Stimulated activated CD4-positive, alpha-beta T cell treated with anti-CD3 and anti-CD28 coated beads, Interleukin-1b, Interleukin-23, amount 100 ng/mL, for 4 hours (primary cell): ENCODE measurements at places on chromosomes 11 and 22.

DNA sequence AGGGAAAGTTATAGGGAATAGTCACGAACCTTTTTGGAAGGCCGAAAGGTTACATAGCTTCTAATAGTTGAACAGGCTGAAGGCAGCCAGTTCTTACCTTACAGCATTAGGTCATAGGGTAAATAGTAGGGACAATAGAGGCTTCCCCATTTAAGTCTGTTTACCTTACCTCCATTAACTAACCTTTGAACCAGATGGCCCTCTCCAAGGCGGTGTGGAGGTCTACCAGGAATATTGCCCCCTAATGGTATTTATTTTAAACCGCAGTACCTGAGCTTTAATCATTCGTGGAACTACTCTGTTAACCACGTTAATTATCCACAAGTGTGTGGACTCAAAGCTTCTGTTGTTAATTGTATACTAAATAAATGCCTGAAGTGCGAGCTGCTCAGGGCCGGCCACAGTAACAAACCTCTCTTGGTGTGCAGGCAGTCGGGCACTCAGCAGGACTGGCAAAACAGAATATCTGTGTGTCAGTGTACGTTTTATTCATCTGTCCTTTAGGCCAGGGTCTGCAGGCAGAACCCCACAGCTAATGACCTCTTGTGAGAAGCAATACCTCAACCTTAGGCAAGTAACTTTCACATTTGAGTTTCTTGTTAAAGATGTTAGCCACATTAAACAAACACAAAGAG is 81.7 kb downstream of the PRCP start:
- DNase-seq: no peak

DNA sequence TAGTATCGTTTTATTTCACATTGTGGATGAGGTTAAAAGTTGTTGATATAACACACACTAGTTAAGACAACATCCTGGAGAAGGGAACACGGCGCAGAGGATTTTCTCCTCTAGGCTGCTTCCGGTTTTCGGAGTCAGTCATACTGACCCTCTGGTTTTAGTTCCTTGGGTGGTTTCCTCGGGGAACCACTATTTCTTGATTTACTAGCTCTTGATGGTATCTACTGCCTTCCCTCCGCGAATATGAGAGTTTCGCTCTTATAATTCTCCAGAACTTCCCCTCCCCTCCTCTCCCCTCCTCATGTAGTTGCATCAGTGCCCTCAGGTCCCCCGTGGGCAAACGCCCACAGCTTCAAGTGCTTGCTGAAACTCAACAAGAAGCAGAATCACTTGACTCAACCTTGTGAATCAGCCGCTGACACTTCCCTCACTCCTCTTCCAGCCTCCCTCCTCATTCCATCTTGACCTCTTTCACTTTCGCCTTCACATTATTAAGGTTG is 15.9 kb upstream of the APOBEC3A start:
- DNase-seq: peak; percentile 55

DNA sequence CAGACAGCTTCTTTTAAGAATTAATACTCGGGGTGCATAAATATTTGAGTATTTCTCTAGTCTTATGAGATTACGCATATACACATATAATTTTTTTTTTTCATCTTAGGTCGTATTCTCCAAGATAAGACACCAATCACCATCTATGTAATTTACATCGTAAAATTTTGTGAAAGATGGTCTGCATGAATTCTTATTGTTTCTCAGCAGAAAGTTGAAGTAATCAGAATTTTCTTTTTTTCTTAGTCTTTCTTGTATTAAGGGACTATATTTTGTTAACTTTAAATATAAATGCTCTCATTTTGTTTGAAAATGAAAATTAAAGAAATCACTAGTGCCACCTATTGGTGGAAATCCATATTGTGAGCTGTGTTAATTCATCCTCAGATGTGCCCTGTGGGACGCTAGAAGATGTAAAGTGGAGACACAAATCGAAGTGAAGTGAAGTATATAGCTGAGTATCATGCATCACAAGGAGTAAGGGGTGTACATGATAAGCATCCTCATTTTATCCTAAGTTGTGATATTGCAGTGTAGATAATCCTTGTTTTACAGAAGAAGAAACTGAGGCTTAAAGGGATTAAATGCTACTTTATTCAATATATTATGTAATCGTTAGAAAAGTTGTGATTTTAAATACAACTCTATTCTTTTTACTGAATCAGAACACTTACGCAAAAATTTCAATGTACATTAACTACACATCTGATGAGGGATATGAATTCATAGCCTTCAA is 2084.3 kb downstream of the LRRC4C start:
- no peak for DNase-seq

DNA sequence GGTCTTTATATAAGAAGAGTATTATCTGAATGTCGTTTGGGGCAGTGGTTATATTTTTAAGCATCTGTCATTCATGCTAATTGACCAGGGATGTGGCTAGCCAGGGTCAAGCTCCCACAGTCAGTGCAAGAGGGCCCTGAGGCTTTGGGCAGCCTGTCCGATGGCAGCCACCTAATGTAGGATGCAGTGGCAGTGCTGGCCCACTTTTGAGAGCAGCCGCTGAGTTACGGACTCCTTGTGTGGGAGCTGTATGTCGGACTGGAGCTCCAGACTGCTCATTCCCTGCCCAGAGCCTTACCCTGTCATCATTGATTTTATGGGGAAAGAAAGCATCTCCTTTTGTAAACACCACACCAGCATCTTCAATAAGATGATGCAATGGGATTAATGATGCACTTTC is 99.5 kb downstream of the SYT9 start:
- DNase-seq: no peak

DNA sequence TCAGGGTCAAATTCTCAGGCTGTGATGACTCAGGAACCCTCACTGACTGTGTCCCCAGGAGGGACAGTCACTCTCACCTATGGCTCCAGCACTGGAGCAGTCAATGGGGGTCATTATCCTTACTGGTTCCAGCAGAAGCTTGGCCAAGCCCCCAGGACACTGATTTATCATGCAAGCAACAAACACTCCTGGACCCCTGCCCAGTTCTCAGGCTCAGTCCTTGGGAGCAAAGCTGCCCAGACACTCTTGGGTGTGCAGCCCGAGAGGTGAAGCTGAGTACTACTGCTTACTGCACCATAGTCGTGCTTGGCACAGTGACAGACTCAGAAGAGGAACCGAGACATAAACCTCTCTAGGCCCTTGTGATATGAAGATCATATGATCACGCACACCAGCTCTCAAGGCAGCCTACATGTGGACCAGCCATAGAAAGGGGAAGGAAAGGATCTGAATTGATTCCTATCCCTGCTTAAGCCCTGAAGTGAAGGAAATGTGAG is 58.2 kb downstream of the ZNF280B start:
- no peak for DNase-seq

GRCh38 chr22:19757985-19758895 is 2.3 kb upstream of the TBX1 start:
- DNase-seq: no peak

- peak; percentile 57 for DNase-seq
Observed at GRCh38 chr22:39994566-39995392, at the start of gene FAM83F. Gene FAM83F (plus strand): TSS chr22:39994954. CDS start chr22:39995043, 89 bp downstream.

- no peak for DNase-seq
Observed at GRCh38 chr11:29446132-29446531, 570.7 kb downstream of the KCNA4 start.

- no peak for DNase-seq
Observed at GRCh38 chr22:32177221-32177765, 18.2 kb upstream of the C22orf42 start.

GRCh38 chr22:39556970-39557841 is 13.3 kb upstream of the CACNA1I start:
- DNase-seq: peak; percentile 43

DNA sequence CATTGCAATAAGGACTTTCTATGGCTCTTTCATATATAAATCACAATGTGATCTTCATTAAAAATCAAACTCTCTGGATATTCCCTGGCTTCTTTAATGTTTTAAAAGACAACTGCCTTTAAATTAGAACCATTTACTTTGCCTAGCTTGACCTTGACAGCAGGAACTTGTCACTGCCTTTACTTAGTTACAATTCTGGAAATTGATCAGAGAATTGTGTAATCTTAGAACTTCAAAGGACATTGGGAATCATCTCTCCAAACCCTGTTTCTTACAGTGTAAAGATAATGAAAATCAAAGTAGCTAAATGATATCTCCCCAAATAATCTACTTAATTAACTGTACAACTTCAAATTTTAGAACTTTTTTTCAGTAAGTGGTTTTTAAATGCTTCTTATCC is 517.6 kb upstream of the CCDC179 start:
- DNase-seq: no peak

DNA sequence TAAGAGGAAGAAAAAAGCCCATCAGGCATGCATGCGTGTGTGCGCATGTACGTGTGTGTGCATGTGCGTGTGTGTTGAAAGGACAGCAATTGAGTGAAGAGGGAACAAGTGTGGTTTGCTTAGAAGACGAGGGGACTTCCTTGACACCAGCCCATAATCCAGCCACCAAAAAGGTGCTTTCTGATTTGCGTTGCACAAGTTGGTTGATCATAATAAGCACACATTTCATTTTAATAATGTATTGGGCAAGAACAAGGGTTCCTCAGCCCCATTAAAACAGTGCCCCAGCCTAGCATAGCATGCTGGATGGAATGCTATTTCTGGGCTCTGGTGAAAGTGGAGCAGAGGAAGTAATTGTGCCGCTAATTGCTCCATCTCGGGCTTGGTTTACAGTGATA is 493.2 kb downstream of the MIAT start:
- no peak for DNase-seq

DNA sequence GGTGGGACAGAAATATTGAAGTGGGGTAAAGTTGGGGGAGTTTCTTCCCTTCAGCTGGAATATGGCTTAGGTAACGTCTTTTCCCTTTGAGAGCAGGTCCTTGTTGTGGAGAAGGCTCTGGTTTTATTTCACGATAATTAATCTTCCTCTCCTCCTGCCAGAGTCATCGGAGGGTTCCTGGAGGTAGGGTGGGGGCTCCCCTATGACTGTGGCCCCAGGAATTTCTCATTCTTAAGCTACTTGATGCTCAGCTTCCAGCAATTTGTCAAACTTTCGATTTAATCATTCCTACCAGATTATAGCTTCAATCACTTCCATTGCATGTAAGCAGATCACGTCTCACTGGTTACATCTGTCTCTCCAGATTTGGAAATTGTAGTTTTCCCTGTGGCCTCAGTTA is 242.8 kb upstream of the PLET1 start:
- no peak for DNase-seq

GRCh38 chr11:129331871-129332274 is 43.8 kb upstream of the BARX2 start:
- peak; percentile 46 for DNase-seq

DNA sequence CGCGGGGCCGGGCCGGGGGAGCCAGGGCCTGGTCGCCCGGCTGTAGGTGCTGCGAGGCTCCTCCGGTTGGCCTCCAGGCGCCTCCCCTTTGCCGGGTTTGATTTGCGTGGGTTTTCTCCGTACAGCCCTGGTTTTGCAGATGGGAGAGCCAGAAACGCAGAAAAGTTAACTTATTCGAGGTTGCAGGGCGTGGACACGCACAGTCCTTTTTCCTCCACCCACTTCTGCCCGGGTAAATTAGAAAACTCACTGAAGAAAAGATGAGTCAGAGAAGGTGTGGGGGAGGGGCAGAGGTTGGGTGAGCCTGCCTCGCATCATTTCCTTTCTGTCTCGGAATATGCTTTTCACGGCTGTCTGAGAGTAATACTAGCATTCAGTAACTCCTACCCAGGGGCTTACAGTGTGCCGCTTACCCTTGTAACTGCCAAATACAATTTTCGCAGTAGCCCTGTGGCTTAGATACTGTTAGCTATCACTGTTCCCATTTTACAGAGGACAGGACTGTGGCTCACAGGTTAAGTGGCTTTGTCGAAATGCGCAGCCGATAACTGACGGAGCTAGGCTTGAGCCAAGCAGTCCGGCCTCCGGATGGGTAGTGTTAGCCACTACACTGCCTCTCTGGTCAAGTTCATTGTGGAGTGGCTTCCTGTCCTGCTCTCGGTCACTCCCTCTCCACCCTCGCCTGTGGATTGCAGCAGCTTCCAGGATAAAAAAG is 812 bp downstream of the FADD start:
- DNase-seq: peak; percentile 70

DNA sequence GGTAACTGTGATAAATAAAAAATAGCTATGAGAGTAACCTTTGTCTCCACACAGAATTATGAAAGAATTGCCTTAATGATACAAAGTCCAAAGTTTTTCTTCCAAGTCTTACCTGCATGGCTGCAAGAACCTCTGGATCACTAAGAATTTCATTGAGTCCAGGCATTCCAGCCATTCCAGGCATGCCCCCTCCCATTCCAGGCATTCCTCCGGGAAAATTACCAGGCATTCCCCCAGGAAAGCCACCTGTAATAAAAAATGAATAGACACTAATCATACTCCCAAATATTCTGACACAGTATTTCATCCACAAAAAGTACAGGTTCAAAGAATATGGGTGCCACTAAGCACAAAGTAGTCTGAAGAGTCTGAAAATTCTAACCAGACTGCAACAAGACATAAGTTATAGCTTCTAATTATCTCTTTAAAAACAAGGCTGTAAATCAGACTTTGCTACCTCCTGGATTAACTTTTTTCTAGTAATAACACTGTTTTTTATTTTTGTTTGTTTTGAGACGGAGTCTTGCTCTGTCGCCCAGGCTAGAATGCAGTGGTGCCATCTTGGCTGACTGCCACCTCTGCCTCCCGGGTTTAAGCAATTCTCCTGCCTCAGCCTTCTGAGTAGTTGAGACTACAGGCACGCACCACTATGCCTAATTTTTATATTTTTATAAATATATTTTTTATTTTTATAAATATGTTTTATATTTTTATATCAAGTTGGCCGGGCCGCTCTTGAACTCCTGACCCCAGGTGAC is 8.0 kb upstream of the SLC25A17 start:
- DNase-seq: no peak

DNA sequence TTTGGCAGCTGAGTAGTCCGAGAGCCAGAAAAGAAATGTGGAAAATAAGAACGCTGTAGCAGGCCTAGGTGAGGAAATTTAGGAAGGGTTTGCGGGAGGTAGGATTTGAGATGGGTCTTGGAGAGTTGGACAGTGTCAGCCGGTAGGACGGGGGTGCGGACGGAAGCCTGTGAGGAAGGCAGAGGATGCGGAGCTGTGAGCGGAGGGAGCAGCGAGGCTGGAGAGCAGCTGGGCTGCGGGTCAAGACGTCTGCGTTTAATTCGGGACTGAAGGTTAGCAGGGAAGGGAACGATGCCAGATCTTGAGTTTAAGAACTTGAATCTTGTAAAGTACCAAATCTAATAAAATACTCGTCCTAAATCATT is 669 bp upstream of the TIGD3 start:
- DNase-seq: no peak

GRCh38 chr11:71991494-71991893 is 7.2 kb upstream of the IL18BP start:
- no peak for DNase-seq

GRCh38 chr11:38491986-38492385 is 1894.0 kb upstream of the RAG2 start:
- DNase-seq: no peak

GRCh38 chr11:2760196-2760871 is 60.5 kb upstream of the KCNQ1OT1 start:
- DNase-seq: no peak

- DNase-seq: no peak
Observed at GRCh38 chr11:80388536-80388935, 947.7 kb upstream of the TENM4 start.

- no peak for DNase-seq
Observed at GRCh38 chr11:114147375-114148012, 88.0 kb downstream of the ZBTB16 start.
